Stimulated activated CD8-positive, alpha-beta memory T cell treated with anti-CD3 and anti-CD28 coated beads, Interleukin-7, amount 100 ng/mL, for 1 hour (primary cell): ENCODE measurements at places on chromosomes 5 and 9.

- no peak for DNase-seq
Measured at GRCh38 chr5:147509041-147509709, 693 bp downstream of the DPYSL3 start.

- no peak for DNase-seq
Measured at GRCh38 chr9:112555844-112556482, 69.3 kb downstream of the KIAA1958 start.

DNA sequence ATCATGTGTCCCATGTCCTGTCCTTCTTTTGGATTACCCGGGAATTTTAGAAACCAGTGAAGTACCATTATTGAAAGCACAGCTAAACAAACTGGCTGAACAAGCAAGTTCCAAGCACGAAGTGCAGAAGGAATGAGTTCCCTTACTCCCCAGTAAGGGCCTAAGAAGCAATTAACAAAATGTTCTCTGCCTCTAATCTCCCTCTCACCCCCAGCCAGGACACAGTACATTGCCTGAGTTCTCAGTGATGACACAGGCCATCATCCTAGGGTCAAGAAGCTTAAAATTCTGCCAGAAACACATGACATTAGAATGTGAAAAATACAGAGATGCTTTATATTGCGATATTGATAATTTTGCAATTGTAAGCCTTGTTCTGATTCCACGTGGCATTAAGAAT lies 118.0 kb downstream of the PLPPR1 start:
- no peak for DNase-seq

- no peak for DNase-seq
Measured at GRCh38 chr5:171481571-171482433, 62.4 kb downstream of the FGF18 start.

DNA sequence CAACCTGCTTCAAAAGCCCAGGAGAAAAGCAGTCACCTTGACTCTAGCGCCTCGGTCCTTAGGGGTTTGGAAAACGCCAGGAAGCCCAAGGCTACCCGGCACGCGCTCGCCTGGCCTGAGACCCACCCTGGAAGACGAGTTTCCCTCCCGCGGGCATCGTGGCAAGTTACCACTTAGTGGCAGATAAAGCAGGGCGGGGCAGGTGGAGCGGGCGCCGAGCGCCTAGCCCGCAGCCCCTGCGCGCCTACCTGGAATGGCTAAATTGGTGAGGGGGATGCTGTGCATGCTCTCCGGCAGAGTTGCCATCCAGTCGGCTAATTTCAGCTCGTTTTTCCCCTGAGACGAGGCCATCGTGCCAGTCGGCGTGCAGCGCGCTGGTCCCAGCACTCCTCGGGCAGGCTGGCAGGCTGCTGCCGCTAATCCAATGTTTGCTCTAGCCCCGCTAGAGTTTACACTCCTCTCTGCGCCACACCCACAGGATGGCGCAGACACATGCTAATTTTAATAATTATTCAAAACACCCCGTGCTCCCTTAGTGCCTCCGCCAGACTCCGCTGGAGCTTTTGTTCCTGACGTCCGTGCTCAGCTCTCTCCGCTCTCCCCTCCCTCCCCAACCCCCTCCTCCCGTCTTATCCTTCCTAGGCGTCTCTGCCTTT lies at the start of gene PLCXD3:
PLCXD3 (minus strand) TSS at position 426 of the 656 bp plus-strand sequence; CDS start at position 351, 75 bp downstream.
- no peak for DNase-seq

DNA sequence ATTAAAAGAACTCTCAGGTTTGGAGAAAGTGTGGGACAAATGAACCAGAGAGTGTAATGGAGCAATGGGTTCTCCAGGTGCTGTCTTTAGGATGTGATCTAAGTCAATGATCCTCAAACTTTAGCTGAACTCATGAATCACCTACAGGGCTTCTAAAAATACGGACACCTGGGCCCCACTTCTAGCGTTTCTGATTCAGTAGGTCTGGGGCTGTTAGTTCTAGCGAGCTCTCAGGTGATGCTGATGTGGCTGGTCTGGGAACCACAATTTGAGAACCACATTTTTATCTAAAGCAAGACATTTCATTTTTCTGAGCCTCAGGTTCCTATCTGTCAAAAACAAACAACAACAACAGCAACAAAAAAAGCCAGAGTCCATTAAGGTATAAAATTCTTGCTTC lies 35.1 kb upstream of the PCA3 start:
- DNase-seq, result no peak

DNA sequence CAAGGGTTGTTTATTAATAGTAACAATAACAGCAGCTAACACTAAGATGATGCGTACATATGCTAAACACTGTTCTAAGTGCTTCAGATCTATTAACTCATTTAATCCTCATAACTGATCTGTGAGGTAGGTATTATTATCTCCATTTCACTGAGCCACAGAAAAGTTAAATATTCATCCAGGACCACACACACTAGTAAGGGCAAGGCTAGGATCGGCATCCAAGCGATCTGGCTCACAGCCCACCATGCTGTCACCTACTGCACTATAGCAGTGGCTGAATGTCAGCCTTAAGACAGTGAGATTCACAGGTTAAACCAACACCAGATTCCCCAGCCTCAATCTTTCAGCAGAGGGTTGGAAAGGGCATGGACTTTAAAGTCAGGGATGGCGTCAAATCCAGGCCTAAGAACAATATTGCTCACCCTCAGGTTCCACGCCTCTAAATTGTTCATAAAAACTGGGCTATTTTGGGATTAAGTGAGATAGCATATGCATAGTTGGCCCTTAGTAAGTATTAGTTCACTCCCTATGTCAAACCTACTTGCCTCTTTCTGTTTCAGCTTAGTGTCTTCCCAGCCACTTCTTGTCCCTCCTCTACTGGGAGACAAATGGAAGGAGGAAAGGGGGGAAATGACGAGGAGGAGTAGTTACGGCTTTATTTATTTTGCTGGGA lies 150.8 kb downstream of the MAPKAP1 start:
- DNase-seq, result no peak

DNA sequence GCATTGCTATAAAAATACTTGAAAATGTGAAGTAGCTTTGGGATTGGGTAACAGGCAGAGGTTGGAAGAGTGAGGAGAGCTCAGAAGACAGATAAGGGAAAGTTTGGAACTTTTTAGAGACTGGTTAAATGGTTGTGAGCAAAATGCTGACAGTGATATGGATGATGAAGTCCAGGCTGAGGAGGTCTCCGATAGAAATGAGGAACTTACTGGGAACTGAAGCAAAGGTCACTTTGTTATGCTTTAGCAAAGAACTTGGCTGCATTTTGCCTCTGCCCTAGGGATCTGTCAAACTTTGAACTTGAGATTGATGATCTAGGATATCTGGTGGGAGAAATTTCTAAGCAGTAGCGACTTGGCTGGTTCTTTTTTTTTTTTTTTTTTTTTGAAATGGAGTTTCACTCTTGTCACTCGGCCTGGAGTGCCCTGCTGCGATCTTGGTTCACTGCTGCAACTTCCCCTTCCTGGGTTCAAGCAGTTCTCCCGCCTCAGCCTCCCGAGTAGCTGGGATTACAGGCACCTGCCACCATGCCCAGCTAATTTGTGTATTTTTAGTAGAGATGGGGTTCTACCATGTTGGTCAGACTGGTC lies 998.9 kb downstream of the TLE1 start:
- DNase-seq, result no peak

DNA sequence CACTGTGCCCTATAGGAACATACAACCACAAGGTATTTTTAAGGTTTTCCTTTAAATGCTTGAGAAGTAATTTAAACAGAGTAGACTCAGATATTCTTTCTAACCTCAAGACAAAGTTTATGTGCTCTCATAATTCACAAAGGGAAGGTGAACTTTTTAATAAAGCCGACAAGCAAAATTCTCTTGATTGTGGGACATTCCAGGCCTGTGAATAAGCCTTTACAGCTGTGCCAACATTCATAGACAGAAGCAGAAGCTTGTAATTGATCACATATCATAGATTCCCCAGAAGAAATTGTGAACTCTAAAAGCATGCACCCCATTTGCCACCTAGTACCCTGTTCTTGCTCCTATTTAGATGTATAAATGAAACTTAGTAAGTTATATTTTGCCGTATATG lies 1107.8 kb upstream of the SEMA6A start:
- no peak for DNase-seq

DNA sequence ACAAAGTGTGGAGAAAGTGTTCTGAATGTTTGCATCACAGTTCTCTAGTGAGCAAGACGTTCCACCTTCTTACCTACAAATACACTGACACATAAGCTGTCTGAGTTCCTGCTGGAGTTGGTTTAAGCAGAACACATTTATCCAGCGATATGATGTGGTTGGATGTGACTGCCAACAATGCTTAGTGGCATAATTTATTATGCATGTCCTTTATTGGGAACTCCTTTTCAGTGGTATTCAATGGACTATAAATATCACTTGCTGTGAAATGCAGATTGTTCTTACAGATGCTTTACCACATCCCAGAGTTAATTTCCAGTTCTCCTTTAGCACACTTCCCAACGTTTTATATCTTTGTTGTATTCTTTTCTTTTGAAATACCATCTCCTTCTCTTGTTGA lies 222.2 kb downstream of the LURAP1L start:
- DNase-seq, result no peak

DNA sequence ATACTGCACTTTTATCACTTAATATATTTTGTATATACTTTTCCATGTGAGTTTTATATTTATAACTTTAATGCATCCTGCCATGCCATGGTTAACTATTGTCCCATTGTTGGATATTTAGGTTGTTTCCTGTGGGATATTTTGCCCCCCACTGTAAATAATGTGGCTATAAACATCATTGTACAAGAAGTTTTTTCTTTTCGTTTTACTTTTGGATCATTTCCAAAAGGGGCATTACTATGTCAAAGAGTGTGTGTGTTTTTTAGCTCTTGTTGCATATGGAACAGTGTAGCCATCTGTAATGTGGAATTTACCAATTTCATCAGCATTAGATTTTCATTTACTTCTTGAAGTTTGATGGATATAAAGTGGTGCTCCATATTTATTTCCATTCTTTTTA lies 13.3 kb downstream of the ITGA2 start:
- DNase-seq, result no peak

DNA sequence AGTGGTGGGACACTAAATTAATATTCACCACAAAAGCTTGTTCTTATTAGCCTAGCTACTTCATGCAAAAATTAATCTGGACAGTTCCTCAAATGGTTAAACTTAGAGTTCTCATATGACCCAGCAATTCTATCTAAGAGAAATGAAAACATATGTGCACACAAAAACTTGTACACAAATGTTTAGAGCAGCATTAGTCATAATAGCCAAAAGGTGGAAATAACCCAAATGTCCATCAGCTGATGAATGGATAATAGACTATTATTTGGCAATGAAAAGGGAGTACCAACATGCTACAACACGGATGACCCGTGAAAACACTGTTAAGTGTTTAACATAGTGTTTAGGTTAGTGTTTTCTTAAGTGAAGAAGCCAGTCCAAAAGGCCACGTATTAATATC lies 32.8 kb upstream of the TNIP1 start:
- DNase-seq, result no peak
